ENCODE measurements at places on chromosomes 2 and 18.

GRCh38 chr18:43192408-43192807, 76.9 kb upstream of the RIT2 start:
- no peak for DNase-seq

DNA sequence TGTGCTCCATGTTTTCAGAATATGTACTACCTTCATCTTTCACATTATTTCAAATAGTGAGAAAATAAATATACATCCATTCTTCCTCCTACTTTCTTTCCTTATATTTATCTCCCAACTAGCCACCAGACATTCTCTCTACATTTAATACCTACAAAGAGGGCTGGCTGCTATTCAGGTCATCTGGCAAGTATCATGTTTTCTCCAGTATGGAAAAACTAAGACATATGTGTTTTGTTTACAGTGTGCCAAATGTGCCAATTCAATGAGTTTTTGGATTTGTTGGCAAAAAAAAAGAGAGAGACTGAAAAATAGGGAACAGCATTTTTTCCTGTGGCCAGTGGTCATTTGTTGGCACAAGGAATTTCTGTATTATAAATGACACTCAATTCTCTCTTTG, 1207.3 kb downstream of the DPP10 start:
- no peak for DNase-seq

DNA sequence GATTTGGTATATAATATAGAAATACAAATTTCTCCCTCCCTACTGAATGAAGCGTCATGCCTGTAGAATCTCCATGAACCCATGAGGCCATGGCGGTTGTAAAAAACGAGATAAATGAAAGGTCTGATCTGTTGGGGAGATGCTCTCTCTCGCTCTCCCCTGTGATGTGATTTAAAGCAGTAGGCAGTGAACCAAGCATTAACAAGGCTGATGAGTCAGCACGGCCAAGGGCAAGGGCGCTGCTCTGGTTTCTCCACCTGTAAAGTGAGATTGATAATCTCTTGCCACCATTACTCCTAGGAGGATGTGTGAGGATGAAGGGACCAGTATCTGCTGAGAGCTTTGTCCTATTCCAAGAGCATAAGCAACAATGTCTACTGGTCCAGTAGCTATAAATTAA, 553.3 kb downstream of the CMPK2 start:
- no peak for DNase-seq

DNA sequence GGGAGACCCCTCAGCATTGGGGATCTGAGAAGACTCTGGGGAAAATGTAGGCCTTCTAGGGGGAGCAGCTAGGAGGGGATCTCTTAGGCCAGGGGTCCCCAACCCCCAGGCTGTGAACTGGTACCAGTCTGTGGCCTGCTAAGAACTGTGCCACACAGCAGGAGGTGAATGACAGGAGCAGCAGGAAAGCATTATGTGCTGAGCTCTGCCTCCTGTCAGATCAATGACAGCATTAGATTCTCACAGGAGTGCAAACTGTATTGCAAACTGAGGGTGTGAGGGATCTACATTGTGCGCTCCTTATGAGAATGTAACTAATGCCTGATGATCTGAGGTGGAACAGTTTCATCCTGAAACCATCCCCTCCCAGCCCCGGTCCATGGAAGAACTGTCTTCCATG, 127.3 kb downstream of the SCG2 start:
- no peak for DNase-seq

DNA sequence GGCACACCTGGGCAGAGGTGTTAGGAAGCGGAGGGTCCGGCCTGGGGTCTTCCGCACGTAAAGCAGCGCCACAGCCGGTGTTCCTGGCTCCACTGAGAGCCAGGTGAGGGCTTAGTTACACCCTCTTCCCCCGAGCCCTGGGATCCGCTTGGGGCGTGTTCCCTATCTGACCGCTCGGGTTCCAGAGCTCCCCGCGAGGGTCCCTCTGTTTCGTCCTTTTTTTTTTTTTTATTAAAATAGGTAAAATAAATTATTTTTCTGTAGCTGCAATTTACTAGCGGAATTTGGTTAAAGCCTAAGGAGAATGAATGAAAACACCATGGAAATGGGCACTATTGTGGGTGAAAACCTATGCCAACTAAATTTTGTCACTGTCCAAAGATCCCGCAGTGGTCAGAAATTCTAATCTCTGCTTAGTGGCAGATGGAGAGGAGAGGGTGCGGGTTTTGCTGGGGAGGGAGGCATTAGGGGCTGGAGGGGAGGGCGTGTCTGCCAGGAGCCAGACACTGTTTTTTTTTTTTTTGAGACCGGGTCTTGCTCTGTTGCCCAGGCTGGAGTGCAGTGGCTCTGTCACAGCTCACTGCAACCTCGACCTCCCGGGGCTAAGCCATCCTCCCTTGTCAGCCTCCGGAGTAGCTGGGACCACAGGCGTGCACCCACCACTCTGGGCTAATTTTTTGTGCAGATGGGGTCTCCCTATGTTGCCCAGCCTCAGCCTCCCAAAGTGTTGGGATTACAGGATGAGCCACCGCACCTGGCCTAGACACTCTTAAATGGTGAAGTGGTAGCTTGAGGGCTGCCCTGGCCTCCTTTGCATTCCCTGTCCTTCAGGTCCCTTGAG, 834 bp downstream of the PDCL3 start:
- no peak for DNase-seq

All from endothelial cell (in vitro differentiated cells).